Natural killer cell treated with Interleukin-12 subunit alpha and Interleukin-12 subunit beta and Interleukin-15 and Interleukin-18, amount 100 ng/mL, for 72 hours (primary cell): ENCODE measurements at places on chromosomes 7 and 10. TPM values are rescaled to one million over a fixed set of nuclear protein-coding genes. Genes with fewer than 3 reads are reported as not detected.

The DENND2A gene
- not detected for total RNA-seq

The MMD2 gene
- total RNA-seq, result not detected

The RTKN2 gene
- 1.2 TPM for total RNA-seq

The NKX1-2 gene
- total RNA-seq, result not detected

The SLC29A4 gene
- 0.11 TPM for total RNA-seq

DNA sequence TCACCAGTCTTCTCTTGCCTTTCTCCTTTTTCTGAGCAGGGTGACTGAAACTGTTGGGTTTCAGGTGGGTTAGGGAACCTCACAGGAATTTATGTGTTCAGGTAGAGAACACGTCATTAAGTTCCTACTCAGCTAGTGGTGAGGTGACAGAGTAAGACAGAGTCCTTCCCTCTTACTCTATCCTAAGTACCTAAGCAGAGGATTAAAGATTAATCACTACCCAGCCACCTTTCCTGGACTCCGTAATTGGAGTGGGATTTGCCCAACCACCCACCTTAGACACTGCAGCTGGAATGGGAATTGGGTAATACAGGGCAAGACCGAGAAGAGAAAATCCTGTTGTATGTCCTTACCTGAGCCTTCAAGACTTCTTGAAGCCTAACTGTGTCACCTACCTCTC is 158.1 kb downstream of the LRRC4 start:
- no peak for DNase-seq

GRCh38 chr10:113497198-113497597 is 55.7 kb upstream of the HABP2 start:
- DNase-seq, result no peak

- DNase-seq, result no peak
Measured at GRCh38 chr7:65955718-65956117, 26.3 kb downstream of the GUSB start.

DNA sequence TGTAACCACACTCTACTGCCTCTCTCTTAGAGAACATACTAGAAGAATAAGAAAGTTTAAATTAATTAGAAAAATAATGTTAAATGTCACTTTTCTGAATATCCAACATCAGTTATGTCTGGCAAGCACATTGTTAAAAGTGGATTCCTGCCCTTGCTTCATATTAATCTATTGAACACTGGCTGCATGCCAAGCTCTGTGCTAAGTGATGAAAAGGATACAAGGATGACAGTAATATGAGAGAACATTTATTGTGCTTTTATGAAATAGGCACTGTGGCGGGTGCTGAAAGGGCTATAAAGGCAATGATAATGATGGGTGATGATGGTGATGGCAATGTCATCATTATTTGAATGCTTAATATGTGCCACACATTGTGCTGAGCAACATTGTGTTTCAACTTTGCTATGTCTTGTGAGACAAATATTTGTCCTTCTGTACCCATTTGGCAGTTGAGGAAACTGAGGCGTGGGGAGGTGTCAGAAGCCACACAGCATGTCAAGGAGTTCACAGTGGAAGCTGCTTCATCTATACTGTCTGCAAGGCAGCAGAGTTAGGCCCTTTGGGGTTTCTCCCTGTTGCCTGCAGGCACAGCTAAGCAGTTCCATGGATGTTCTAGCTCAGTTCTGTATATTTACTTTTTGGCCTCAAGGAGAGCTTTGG is 64.2 kb upstream of the RAPGEF5 start:
- no peak for DNase-seq

DNA sequence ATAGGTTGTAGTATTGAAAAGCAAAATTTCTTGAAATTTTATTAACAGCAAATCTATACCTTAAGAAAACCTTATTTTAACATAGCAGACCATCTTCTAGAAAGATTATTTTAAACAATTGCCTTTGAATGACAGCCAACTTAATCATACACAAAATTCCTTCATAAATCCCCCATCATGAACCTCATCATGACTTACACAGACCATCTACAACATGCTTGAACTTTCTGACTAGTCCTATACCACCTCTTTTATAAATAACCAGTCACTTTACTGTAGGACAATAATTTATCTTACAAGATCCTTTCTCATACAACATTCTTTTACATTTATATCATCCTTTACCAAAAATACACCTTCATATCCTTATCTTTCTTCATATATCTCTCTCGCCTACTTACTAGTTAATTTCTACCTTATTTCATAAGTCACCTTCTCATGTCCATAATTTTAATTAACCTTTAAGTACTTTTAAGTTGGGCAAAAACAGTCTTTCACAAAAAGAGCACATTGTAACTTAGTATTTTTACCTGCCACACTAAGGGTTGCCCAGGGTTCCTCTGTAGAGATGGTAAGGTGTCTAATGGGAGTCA is 16.6 kb upstream of the PTN start:
- DNase-seq, result no peak

DNA sequence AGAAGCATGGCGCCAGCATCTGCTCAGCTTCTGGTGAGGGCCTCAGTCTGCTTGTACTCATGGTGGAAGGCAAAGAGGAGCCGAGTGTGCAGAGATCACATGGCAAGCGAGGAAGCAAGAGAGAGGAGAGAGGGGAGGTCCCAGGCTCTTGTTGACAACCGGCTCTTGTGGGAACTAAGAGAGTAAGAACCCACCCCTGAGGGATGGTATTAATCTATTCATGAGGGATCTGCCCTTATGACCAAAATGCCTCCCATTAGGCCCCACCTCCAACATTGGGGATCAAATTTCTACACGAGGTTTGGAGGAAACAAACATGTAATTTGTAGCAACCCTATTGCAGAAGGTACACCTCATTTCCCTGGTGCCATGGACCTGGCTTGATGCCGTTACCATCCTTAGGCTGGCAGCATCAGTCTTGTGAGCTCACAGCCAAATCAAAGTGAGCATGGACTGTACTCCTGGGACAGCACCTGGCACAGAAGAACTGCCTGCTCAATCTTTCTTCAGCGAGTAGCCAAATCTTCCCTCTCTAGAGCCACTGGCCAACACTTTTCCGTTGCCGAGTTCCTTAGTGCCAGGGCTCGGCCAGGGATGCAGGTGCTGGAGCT is 6.5 kb downstream of the BTBD16 start:
- DNase-seq, result no peak

- DNase-seq, result no peak
Measured at GRCh38 chr10:128854963-128855362, 612.1 kb upstream of the MGMT start.

DNA sequence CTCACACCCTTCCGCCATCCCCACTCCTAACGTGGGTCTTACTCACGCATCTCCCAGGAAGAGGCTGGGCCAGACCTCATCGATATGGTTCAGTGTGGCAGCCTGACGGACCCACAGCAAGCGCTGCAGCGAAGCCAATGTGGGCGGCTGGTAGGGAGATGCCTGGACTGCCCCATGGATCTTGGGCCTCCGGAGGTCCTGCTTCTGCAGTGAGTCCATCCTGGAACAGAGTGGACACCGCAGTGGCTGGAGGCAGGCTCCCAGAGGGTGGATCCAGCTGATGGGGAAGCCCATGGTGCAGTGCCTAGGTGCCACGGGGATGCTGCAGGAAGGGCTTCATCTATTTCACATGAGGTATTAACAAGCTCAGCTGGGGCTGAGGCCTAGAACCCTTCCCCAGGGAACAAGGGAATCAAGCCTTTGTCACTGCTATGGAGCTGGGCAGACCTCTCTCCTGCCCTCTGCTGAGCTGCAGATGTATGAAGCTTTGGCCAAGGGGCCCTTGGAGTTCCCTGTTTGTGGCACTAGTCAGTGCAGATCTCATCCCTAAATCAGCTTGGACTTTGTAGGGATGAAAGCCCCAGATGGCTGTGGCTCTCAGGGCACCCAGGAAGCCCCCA is 13.7 kb upstream of the SAMD8 start:
- DNase-seq, result no peak

GRCh38 chr10:118939211-118940007 is 90.1 kb upstream of the NANOS1 start:
- DNase-seq, result no peak

DNA sequence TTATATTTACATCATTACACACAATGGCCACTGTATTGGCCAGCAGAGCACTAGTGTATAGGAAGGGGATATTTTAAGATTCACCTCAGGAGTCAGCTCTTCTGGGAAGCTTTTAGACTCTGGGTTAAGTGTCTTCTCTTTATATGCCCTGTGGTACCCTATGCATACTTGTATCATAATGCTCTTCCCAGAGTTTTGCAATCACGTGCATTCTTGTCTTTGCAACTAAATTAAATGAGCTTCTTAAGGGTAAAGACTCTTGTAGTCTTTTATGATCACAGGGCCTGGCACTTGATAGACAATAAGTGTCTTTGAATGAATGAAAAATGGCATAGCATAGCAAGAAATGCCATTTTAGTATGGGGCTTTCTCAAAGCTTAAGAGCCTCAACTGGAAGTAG is 35.4 kb upstream of the ARMS2 start:
- DNase-seq, result no peak

GRCh38 chr10:44963772-44964633 is 4.4 kb downstream of the RASSF4 start:
- no peak for DNase-seq

- DNase-seq, result no peak
Measured at GRCh38 chr7:110877016-110877415, 213.9 kb upstream of the LRRN3 start.

- DNase-seq, result no peak
Measured at GRCh38 chr10:75145590-75145989, 34.1 kb downstream of the SAMD8 start.

- no peak for DNase-seq
Measured at GRCh38 chr7:85737426-85737825, 550.6 kb upstream of the SEMA3D start.

DNA sequence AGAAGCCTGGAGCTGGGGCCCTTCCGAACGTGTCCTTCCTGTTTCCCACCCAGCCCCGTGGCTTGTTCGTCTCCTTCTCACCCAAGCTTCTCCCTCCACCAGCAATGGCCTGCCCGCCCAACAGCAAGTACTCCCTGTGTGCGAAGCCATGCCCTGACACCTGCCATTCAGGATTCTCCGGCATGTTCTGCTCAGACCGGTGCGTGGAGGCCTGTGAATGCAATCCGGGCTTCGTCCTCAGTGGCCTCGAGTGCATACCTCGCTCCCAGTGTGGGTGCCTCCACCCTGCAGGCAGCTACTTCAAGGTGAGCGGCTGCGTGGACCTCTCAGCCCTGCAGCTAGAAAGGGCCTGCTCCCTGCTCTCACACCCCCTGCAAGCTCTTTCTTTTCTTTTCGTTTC is 31.9 kb downstream of the ZAN start:
- DNase-seq, result no peak

DNA sequence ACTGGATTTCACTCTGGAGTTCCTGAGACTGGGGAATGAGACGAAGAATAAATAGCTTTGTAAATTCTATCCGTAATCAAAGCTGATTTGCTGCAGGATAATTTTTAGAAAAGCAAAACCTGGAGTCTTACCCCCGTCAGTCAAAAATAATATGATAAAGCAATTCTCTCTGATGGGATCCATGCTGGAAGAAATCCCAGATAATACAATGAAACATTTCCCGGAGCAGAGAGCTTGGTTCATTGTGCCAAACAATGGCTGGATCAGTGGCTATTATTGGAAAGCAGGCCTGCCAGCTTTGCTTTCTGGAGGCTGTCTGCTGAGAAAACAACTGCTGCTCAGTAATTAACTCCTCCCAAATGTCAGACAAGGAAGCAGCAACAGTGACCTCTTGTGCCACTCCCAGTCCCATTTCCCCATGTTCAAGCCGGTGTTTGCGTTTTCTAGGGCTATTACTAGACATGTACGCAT is 609.4 kb upstream of the PCDH15 start:
- DNase-seq, result no peak

DNA sequence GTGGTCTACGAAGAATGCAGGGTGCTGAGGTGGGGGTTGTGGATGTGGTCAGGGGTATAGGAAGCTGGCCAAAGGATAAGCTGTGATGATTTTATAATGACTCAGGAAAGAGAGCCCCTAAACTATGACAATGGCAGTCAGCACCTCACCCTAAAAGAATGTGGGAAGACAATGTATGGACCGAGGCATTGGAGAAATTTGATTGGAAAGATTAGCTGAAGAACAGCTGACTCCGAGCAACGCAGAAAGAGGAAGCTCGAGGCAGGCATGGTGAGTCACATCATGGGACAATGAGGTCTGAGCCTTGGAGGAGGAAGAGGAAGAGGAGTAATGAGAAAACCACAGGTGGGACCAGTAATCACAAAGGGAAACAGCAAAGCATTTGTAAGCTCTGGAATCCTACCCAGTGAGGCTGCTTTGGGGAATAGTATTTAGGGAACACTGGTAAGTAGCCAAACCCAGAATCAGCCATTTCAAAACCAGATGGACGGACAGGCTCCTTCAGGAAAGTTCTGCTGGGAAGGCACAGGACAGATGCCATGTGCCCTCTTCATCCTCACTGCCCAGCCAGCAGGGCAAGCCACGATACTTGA is 295.4 kb downstream of the PRPF18 start:
- DNase-seq, result no peak

DNA sequence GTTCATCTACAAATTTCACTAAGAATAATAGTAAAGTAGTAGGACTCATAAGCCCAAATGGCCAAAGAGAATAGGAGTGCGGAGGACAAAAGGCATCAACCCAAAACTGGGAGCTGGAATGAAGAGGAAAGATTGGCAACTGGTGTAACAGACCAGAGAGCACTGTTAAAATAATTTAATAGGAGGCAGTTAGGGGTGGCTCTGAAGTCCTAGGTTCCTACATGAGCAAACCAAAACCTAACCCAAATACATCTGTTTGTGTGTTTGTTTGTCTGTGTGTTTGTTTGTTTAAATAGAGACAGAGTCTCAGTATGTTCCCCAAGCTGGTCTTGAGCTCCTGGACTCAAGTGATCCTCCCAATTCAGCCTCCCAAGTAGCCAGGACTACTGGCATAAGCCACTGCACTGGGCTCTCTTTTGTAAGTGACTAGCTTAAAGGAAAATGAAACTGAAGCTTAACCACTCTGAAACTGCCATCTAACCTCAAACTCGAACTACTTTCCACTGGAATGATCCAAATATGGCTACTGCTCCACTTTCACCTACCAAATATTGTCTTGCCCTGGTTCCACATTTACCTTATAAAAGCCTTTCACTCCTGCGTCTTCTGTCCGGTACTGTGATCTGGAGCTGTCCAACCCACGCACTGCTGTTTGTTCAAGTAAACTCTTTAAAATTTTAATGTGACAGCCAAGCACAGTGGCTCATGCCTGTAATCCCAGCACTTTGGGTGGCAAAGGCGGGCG is 94.9 kb downstream of the AKR1D1 start:
- DNase-seq, result no peak

DNA sequence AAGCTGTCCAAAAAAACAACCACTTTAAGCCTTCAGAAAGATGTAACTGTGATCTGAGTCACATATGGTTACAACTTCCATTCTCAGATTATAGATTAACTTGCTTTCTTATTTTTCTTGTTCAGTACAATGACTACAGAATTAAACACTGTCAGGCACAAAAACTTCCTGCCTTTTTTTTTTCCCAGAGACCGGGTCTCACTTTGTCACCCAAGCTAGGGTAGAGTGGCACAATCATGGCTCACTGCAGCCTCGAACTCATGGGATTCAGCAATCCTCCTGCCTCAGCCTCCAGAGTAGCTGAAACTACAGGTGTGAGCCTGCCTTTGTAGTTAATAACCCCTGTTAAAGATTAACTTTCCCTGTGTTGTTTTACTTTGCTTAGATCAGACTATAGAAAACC is 163.2 kb downstream of the AVL9 start:
- no peak for DNase-seq
